Glutamatergic neuron (in vitro differentiated cells): ENCODE measurements at places on chromosomes 2 and 18. TPM values are rescaled to one million over a fixed set of nuclear protein-coding genes. Genes with fewer than 3 reads are reported as not detected.

Gene CD28
- not detected for total RNA-seq

Gene LANCL1
- 72.4 TPM for total RNA-seq

Gene MCFD2
- total RNA-seq, result 33.0 TPM

Gene REG1B
- not detected for total RNA-seq

Gene RIT2
- not detected for total RNA-seq

Gene ANO7
- 2.6 TPM for total RNA-seq

Gene DYNAP
- total RNA-seq, result not detected

Gene NAPG
- total RNA-seq, result 69.7 TPM
